ENCODE measurements at places on chromosomes 11 and 22.

- no peak for DNase-seq
Measured at GRCh38 chr11:35721651-35722282, 59.2 kb downstream of the TRIM44 start.

DNA sequence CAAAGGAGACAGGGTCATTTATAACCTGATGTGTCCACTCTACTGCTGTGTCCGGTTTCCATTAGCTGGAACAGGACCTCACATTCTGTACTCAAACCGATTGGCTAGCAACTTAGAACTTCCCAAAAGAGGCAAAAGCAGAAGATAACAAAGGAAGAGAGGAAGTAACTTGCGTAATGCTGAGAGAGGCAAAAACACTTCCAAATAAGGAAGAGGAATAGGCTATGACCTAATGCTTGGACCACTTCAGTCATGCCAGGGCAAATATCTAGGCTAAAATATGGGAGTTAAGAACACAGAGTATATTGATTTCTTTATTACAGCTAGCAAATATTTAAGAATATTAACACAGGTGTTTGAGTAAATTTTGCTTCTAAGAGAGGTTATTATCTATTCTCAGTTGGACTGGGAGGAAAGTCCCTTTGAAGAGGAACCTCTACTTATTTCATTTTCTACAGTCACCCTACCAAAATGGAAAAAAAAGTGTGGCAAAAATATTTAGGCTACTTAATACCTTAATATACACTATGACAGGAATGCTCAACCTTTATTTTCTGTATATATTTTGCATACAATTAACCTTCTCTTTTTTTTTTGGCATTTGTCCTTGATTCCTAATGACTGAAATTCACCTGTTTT is 499.8 kb upstream of the CHORDC1 start:
- no peak for DNase-seq

GRCh38 chr22:24153959-24154358 is 27.3 kb upstream of the SUSD2 start:
- DNase-seq, result no peak

DNA sequence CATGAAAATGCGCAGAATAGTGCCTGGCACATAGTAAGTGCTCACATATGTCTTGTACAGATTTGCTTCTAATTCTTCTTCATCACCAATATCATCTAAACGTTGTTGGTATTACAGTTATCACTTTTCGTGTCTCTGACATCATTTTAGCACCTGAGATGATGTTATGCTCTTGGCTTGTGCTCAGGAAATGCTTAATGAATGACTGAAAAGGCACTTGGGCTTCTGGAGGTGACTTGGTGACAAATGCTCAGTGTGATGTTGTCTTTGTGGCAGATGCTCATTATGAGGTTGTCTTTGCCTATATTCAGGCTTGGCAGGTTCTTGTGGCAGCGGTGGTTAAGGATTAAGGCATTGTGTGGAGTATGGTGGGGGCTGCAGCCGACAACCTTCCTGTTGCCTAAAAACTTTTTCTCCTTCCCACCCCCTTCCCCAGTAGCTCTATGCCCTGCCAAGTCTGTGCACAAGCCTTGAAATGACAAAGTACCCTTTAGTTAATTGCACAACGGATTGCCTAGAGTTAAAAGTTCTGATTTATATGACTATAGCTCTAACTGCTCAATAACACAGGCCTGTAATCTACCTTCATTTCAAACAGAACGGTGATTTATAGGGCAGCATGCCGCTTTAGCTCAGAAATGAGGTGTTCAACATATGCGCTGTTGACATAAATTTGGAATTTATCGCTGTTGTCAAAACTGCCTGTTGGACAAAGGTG is 82.5 kb downstream of the ZBTB16 start:
- no peak for DNase-seq

GRCh38 chr11:72703267-72704008 is 29.2 kb upstream of the PDE2A start:
- no peak for DNase-seq

- DNase-seq, result no peak
Measured at GRCh38 chr11:35800970-35801953, 138.7 kb downstream of the TRIM44 start.

- DNase-seq, result no peak
Measured at GRCh38 chr11:1815311-1815710, 19.5 kb upstream of the SYT8 start.

DNA sequence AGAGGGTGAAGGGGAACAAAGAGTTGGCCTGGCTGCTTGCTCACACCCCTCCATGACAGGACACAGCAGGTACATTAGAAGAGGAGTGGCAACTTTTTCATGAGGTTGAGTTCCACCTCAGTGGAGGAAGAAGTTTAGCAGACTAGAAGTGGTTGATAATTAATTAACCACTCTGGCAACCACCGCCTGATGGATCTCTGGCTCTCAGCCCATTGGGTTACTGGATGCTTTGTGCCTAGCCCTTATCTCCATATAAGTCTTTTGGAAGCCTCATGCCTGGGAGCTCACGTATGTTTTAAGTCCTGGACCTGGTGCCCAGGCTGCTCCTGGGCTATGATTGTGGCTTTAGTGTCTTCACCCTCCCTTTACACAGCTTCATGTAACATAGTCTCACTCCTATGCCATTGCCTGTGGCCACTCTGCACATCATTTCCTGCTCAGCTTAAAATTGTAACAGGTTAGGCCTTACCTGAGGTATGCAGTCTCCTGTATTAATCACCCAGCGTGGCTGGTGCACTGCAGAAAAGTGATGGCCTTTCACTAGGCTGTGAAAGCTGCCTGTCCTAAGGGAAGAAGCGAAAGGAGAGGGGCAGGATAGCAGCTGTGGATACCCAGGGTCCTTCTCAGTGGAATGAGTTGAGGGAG is 72.7 kb upstream of the CRTAM start:
- no peak for DNase-seq

DNA sequence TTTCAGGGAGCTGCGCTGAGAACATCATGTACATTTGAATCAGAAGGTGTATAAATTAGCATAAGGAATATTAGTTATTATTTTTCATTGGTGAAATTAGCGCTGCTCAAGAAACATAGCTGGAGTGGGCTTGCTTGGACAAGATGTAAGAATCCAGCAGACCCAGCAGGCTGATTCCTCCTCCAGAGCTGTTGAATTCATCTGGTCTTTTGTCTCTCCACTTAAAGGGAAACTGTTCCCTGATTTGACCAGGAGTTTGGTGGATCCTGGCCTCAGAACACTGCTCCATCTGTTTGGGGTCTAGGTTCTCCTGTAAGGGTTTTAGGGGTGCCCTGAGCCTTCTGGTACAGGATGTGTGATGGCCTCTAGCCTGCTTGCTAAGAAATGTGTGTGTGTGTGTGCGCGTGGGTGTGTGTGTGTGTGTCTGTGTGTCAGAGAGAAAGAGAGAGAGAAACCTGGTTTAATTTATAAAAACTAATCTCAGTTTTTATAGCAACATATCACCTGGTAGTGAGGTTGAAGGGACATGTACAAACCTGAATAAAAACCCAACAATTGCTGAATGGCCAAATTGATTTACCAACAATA is 8.3 kb upstream of the SORL1 start:
- no peak for DNase-seq

DNA sequence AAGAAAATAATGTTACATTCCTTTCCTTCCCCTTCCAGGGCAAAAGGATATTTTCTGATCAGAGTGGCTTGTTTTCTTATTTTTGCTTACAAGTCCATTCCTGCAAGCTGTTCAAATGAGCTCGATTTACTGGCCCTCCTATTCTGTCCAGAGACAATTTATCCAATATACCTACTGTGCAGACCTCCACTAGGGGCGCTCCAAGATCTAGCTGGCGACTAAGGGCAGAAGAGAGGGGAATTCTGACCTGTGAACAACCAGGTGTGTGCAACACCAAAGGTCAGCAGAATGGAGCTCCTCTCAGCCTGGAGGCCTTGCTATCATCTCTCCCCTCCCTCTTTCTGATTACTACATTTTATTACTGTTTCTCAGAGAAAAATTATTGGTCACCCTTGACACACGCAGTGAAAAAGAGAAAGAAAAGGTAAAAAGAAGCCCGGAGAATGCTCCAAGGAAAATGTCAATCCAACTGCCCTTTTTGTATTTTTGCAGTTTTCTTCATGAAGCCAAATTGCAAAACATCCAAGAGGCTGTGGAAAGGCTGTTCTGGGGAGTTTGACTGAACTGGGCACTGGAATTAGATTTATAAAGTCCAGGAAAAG is 3.2 kb downstream of the SEZ6L start:
- no peak for DNase-seq

DNA sequence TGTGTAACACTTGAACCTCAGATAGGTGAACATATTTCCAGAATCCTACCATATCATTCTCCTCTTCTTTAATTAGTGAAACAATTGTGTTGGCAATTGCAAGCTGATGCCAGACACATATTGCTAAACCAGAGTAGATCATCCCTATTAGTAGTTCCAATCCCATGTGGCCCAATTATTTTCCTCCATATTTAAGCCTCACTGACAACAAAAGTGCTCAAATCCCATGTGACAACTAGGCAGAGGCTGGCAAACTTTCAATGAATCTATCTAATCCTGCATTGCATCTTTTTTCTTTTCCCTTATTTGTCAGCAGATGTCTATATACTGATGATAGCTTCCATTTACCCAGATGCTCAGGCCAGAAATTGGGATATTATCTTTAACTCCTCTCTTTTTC is 90.4 kb downstream of the GRIA4 start:
- DNase-seq, result no peak

DNA sequence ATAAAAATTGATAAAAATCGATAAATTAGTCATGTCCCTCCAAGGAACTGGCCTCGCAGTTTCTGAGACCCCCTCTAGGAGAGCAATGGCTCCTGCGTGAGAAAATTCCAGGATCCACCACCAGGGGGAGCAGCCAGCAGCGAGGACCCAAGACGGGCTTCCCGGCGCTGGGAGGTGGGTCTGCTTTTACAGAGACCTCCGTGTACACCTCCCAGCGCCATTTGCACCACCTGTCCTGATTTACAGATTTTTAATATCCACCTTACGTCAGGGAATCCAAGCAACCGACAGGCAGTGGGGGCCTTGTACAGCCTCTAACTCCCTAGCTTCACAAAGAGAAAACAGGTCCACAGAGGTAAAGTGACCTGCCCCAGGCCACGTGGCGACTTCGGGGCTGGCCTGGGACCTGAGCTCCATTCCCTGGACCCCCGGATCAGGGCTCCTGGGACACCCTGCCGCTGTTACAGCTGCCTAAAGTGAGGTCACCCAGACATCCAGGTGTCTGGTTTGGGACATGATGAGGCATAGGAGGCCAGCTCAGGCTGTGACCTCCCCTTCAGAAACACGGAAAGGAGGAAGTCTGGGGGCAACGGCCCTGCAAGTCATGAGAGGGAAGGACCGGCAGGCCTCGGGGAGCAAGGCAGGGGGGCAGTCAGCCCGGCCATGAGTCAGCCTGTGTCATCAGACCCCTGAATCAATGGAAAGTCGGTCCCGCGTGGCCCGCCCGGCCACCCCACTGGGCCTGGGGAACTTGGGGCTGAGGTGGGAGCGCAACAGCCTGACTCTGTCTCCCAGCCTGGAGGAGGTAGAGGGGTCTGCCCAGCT is 3.5 kb downstream of the OSM start:
- no peak for DNase-seq

DNA sequence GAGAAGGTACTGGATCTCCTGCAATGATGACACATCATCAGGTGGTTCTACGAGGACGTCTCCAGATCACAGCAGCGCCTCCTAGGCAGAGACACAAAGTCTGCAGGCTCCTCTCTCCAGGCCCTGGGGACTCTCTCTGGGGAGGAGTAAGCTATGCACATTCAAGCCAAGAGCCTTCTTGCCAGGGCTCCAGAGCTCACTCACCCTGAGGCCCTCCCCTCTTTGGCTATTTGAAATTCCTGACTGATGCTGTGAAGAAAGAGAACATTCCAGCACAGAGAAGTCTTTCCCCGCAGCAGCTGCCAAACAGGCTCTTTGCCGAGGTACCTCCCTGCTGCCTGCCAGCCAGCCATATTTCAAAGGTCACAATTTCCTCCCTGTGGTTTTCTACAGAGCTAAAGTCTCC is 204.9 kb downstream of the CSNK2A3 start:
- DNase-seq, result no peak

DNA sequence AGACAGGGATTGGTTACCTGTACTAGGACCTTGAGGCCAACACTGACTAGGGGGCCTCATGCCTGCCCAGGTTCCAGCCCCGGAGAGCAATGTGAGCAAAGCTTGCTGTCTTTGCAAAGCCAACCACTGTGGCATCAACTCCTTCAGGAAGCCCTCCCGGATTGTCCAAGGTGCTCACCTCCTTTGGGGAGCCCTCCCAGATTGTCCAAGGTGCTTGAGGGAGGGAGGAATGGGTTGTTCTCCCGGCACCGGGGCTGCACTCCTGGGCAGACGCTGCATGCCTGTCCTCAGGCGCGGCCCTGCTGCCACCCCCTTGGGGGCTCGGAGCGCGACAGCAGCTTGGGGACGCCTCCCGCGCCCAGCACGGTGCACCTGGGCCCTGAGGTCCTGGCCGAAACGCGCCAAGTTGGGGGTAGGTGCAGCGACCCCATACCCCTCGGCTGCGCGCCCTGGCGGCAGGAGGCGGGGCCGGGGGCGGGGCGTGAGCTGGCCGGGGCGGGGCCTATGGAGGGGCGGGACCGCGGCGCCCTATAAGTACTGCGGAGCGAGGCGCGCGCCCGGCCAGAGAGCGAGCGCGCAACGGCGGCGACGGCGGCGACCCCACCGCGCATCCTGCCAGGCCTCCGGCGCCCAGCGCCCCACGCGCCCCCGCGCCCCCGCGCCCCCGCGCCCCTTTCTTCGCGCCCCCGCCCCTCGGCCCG is at the start of gene CD81:
Gene CD81, plus strand, starts transcription at position 560 of the 701 bp plus-strand sequence. CDS start 240 bp downstream, outside the sequence.
- no peak for DNase-seq

DNA sequence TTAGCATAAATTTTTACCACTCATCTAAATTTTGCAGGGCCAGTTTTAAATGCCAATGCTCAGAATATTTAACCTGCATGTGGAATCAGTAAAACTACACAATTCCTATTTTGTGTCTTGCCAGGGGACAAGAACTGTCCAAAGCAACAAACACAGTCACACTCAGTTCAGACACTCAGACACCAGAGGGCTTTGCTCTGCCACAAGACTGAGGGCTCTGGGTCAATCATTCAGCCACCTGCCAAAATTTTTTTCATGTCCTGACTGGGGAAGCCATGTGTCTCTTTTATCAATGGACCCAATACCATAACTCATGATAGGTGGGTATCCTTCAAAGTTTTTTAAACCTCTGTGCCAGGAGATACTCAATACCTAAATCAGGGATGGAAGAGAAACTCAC is 304.0 kb upstream of the ANO3 start:
- DNase-seq, result no peak

GRCh38 chr11:118086913-118087768 is at the start of gene SMIM35:
TSS of gene SMIM35 (minus strand) at chr11:118086963. CDS start at chr11:118086757, 206 bp downstream.
- no peak for DNase-seq

DNA sequence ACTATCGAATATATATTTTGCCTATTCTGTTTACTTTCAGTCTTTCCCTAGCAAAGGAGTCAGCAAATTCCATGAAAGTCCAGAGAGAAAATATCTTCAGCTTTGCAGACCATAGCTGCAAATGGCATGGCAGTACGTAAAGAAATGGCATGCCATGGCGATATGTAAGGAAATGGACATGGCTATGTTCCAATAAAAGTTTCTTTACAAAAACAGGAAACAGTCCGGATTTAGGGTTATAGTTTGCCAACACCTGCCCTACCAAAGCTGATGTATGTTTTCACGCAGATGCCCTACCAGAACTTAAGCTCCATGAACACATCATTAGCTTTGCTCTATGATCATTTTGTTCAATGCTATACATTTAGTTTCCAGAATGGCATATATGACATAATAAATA is 19.5 kb downstream of the KIAA0930 start:
- DNase-seq, result no peak

GRCh38 chr11:69949327-69949726 is 128.8 kb upstream of the ANO1 start:
- no peak for DNase-seq

- no peak for DNase-seq
Measured at GRCh38 chr11:92436034-92436920, 211.7 kb downstream of the FAT3 start.

GRCh38 chr11:109808569-109808968 is 284.6 kb upstream of the ZC3H12C start:
- DNase-seq, result no peak

Measured in DMS 273 treated with DMSO at 0.1 percent for 48 hours (cell line).